Stomach (tissue), 19 donors: ENCODE measurements at places on chromosomes 7 and 10. TPM values are rescaled to one million over a fixed set of nuclear protein-coding genes. Genes with fewer than 3 reads are reported as not detected.
A peak's percentile ranks its signal among the peaks of the same experiment; 100 is the strongest.

GRCh38 chr10:101724446-101724845 lies 29.5 kb upstream of the FBXW4 start:
- H3K4me3 ChIP-seq: no peak overlapping the region
- H3K4me1 ChIP-seq: no peaks in the 10 kb centered on the region
- no peaks in the 10 kb centered on the region for H3K36me3 ChIP-seq
- no peak for DNase-seq

DNA sequence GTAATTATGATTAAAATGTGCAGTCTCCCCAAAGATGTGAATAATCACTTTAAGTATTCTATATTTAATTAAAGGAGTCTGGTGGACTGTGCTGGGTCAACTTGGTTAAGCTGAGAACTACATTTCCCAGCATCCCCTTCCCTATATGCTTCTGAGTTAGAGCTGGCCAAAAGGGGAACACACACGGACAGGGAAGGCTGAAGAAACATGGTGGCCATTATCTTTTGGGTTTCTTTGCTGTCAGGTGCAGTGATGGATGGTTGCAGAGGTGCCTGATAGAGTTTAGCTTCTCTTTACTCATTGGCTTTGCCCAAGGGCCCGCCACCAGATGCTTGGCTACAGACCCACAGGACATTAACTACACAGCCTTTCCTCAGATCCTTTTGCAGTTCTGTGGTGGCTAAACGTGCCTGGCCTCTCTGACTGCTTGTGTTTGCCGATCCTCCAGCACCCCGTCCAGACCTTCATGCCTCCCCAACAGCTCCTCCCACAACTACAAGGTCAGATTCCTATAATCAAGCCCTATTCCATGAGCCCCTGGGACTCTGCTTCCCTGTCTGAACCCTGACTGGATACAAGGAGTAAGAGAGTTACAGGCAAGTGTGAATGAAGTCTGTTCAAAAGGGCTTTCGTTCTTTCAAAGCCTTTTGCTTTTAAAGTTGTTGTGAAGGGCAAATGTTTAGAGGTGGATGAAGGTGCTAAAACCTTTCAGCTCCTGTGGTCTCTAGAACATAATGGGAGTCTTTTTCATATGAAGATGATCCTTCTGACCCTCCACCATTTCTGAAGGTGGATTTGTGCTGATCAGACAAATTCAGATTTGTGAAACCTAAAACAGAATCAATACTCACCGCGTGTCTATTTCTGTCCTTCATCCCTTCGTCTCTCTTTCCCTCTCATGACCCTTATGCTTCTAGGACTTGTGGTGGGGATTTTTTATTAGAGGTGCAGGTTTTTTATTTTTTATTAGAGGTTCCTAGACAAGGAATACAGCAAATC lies 21.5 kb downstream of the BUB3 start:
- H3K27me3 ChIP-seq: no peaks in the 10 kb centered on the region
- H3K4me3 ChIP-seq: no peak overlapping the region
- no peak overlapping the region for H3K27ac ChIP-seq
- no peaks in the 10 kb centered on the region for H3K4me1 ChIP-seq

The PSMA2 gene
- total RNA-seq: 9.4 TPM

The DNAAF5 gene
- total RNA-seq: 29.7 TPM

DNA sequence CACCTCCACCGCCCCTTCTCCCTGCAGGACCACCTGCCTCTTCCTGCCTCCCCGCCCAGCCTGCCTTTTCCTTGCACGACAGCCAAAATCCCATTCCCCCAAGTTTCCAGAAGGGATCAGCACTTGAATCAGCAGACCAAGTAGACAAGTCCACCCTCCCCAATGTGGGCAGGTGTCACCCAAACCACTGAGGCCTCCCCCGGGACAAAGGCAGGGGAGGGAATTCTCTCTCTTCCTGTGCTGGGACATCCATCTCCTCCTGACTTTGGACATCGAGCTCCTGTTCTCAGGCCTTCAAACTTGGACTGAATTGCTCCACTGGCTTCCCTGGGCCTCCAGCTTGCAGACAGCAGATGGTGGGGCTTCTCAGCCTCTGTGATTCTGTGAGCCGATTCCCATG lies 21.6 kb upstream of the PSMG3 start:
- no peaks in the 10 kb centered on the region for H3K36me3 ChIP-seq
- H3K27ac ChIP-seq: no peak overlapping the region
- no peak for DNase-seq
- H3K4me3 ChIP-seq: no peak overlapping the region

DNA sequence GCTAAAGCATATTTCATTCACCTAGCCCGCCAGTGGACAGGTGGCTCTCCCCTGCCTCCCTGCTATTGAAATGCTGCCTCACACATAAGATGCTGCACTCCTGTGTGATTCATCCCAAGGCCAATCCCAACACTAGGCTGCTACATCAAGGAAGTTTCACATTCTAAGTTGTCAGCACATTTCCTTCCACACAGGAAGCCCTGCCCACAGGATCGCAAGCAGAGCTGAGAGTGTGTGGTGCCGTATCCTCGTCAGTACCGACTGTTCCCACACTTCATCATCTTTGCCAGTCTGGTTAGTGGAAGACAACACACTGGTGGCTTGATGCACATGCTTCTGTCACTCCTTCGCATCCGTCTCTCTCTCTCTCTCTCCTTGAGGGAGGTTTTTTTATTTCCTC lies 194.3 kb upstream of the PPP2R2D start:
- H3K36me3 ChIP-seq: no peaks in the 10 kb centered on the region
- H3K27ac ChIP-seq: no peak overlapping the region
- H3K4me1 ChIP-seq: no peaks in the 10 kb centered on the region

The CDHR1 gene
- not detected for total RNA-seq

DNA sequence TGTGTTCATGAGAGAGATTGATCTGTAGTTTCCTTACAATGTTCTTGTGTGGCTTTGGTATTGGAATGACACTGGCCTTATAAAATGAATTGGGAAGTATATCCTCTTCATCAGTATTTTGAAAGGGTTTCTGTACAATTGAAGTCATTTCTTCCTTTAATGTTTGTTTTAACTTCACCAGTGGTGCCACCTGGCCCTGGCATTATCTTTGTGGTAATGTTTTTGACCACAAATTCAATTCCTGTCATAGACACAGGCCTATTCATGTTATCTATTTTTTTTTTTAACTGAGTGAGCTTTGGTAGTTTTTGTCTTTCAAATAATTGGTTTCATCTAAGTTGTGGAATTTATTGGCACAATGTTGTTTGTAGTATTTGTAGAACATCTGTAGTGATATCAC lies 127.7 kb downstream of the CDK14 start:
- no peaks in the 10 kb centered on the region for H3K27me3 ChIP-seq
- no peak overlapping the region for H3K27ac ChIP-seq
- peaks cover 40% of the 10 kb centered on the region for H3K4me1 ChIP-seq
- no peak overlapping the region for H3K4me3 ChIP-seq
- DNase-seq: no peak

The ABCC2 gene
- 6.8 TPM for total RNA-seq

The SMO gene
- total RNA-seq: 1.2 TPM

- H3K27me3 ChIP-seq: no peaks in the 10 kb centered on the region
- no peak overlapping the region for H3K4me3 ChIP-seq
- DNase-seq: no peak
- no peaks in the 10 kb centered on the region for H3K4me1 ChIP-seq
- no peaks in the 10 kb centered on the region for H3K36me3 ChIP-seq
These were observed 150.4 kb downstream of the PRKG1 start for GRCh38 chr10:51224671-51225161.

The ADD3 gene
- total RNA-seq: 230 TPM

The MYO3A gene
- 1.2 TPM for total RNA-seq

The SPAM1 gene
- total RNA-seq: not detected

DNA sequence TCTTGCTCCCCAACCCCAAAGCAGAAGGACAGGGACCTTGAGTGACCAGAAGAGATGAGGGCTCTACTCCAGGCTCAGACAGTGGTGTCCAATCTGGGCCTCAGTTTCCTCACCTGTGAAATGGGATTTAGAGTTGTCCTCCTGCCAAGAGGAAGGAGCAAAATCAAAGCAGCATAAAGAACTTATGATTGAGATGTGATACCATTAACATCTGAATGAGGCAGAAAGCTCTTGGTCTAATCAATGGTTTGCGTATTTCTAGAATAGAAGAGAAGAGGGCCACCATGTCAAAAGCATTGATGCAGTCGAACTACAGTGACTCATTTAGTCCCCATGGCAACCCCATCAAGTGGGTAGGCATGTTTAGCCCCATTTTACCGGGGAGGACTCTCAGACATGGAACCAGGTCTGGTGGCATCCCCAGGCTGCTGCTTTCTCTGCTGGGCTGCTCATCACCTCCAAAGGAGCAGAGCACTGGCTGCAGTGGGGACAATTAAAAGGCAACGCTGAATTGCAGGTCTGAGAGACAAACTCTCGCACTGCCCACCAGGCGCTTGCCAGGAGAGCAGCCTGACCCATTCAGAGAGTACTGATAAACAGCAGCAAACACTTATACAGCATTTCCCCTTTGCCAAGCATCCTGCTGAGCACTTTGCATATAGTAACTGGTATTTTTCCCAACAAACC lies 175.9 kb downstream of the NEURL1 start:
- no peaks in the 10 kb centered on the region for H3K36me3 ChIP-seq
- no peak for DNase-seq
- H3K27me3 ChIP-seq: no peaks in the 10 kb centered on the region
- no peak overlapping the region for H3K4me3 ChIP-seq

DNA sequence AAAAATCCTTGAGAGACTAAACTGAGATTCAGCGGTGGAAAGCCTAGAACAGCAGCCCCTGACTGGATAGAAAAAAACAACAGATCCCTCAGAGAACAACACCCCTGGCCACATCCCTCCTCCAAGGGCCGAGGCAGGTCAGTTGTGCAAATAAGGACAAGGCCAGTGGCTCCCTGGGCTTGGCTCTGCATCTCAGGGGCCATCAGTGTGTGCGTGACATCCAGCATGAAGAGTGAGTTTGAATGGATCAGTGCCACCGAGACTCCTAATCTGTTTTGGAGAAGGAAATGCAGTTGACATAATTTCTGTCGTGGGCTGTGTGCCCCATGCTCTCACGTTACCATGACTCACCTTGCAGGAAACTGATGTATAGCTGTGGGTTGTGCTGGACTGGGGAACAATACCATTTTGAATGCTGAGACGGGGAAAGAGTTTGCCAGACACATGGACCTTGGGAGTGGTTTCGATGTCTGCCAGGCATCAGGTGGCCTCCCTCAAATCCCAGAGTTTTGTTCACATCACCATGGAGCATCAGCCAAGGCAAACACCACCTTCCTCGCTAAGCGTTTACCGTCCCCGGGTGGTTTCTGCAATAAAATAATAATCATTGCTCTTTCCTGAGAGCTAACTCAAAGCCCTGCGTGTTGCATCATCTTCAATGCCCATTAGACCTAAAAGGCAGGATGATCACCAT lies 153.2 kb upstream of the FZD8 start:
- no peak overlapping the region for H3K27ac ChIP-seq
- no peak for DNase-seq
- H3K4me1 ChIP-seq: no peaks in the 10 kb centered on the region

DNA sequence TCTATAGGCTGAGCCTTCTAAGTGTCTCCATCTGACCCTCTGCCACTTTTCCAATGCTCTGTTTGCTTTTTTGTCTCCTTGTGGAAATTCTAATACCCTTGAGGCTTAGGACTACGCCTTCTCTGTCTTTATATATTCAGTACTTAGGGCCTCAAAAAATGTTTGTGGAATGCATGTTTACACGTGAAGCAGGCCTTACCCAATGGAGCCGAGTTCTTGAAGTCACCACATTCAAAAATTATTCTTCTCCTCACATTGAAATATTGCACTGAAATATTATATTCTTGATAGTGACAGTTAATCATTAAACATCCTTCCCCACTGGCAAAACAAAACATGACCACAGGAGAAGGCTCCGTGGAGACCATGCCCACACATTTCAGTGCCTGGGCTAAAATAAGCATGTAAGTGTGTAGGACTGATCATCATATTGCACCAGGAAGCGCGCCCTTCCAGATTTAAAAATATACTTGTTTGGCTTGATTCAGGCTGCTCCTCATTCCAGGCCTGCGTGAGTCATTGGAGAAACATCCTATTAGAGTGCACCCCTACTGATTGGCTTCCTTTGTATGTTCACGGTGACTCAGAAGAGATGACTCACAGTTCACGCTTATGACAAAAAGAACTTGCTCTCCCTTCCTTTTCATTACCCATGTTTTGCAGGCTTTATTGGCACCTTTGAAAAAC lies 307.4 kb upstream of the AOAH start:
- H3K36me3 ChIP-seq: no peaks in the 10 kb centered on the region
- peaks cover 13% of the 10 kb centered on the region for H3K4me1 ChIP-seq
- peak overlapping the region; percentile 66 for H3K27ac ChIP-seq
- no peak overlapping the region for H3K4me3 ChIP-seq
- DNase-seq: peak; percentile 96

GRCh38 chr10:22010973-22011408 lies 7.5 kb upstream of the DNAJC1 start:
- no peak overlapping the region for H3K4me3 ChIP-seq
- H3K4me1 ChIP-seq: no peaks in the 10 kb centered on the region
- H3K36me3 ChIP-seq: no peaks in the 10 kb centered on the region
- peak; percentile 36 for DNase-seq
- H3K27me3 ChIP-seq: no peaks in the 10 kb centered on the region

The GRM3 gene
- not detected for total RNA-seq

DNA sequence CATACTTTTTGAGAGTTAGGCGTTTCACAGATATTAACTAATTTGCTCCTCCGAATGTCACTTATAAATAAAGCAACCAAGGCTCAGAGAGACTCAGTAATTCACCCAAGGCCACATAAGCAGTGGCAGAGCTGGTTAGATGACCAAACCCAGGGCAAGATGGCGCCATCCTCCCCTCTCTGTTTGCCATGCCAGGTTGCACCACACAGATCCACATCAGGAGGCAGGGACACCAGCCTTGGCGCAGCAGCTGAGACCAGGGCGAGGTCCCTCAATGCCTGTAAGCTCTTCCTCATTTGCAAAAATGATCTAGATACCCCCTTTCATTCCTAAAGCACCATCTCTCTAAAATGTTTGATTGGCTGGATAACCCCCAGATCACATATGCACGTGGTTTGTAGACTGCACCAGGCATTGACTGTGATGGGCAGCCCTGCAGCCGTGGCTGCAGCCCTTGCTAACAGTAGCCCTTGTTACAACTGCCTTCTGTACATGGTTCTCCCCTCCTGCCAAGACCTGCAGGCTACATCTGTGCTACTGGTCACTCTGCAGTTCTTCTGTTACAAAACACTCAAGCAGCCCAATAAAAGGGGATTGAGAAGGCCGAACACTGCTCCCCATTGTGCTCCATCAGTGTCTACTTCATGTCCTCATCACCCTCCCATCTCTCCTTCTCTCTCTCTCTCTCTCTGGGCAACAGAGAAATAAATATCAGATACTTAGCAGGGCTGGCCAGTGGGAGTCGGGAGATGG lies 298.6 kb downstream of the PRPF18 start:
- no peak overlapping the region for H3K4me3 ChIP-seq
- no peaks in the 10 kb centered on the region for H3K36me3 ChIP-seq
- H3K4me1 ChIP-seq: no peaks in the 10 kb centered on the region
- peaks cover 13% of the 10 kb centered on the region for H3K27me3 ChIP-seq

The ZNF212 gene
- 2.9 TPM for total RNA-seq

DNA sequence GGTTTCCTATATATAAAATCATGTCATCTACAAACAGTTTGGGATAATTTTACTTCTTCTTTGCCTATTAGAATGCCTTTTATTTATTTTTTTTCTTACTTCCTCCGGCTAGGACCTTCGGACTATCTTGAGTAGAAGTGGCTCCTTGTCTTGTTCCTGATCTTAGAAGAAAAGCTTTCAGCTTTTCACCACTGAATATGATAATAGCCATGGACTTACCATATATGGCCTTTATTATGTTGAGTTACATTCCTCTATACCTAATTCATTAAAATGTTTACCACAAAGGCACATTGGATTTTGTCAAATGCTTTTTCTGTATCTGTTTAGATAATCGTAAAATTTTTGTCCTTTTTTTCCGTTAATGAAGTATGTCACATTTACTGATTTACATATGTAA lies 395.7 kb downstream of the NXPH1 start:
- no peak for DNase-seq
- no peaks in the 10 kb centered on the region for H3K36me3 ChIP-seq
- no peaks in the 10 kb centered on the region for H3K4me1 ChIP-seq
- no peak overlapping the region for H3K4me3 ChIP-seq
- H3K27ac ChIP-seq: no peak overlapping the region
- H3K27me3 ChIP-seq: no peaks in the 10 kb centered on the region
